ENCODE measurements at places on chromosomes 1 and 21. TPM values are rescaled to one million over a fixed set of nuclear protein-coding genes. Genes with fewer than 3 reads are reported as not detected.

SH2D2A gene
- total RNA-seq, result 170 TPM

DNA sequence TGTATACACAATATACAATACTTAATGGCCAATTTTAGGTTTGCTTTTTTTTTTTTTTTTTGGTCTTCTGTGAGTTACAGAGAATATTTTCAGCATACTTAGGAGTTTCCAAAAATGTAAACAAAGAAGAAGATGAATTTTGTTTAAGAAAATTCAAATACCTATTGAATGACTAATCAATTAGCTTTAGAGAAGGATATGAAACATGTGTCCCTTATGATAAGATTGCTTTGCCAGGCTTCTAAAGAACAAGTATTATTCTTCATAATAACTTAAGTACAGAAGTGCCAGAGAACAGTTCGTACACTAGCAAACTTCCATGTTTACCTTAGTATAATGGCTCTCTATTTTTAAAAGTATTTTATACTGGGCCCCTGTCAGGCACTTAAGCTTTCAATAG, 1191.0 kb upstream of the NCAM2 start:
- no peak for DNase-seq

DNA sequence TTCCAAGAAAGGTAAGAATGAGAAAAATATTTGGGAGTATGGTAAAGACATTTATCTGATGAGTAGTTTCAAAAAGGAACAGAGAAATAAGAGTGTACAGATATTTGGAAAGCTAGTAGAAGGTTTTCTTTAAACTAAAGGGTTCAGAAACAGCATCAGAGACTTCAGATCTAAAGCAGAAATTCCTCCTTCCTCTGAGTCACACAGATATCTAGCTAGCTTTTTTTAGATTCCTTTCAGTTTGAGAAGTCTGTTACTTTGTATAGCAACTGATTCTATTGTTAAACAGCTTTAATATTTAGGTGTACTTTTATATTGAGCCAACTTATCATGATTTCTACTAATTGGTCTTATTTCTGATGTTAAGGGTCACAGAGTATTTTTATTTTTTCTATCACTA, 4.7 kb downstream of the AMY2B start:
- no peak for DNase-seq

DNA sequence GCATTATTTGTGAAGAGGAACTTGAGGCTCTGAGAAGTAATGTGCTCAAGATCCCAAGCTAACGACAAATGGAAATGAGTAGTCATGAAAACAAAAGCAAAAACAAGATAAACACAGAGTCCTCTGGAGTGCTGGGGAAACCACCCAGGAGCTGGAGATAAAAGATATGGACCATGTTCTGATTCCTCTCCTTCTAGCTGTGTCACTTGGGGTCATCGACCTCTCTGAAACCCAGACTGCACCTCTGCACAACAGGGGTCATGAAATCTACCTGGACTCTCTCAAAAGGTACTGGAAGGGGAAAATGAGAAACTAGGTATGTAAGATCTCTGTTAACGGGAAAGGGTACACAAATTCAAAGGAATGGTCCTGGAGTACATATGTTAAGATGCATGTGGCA, 6.5 kb downstream of the PGLYRP4 start:
- DNase-seq, result no peak

GRCh38 chr1:45685308-45686014, 872 bp downstream of the GPBP1L1 start:
- no peak for DNase-seq

GRCh38 chr1:55483523-55483922, 268.4 kb upstream of the USP24 start:
- no peak for DNase-seq

SYCP1 gene
- total RNA-seq, result not detected

GRCh38 chr1:13469343-13469742, 44.5 kb downstream of the LRRC38 start:
- no peak for DNase-seq

DNA sequence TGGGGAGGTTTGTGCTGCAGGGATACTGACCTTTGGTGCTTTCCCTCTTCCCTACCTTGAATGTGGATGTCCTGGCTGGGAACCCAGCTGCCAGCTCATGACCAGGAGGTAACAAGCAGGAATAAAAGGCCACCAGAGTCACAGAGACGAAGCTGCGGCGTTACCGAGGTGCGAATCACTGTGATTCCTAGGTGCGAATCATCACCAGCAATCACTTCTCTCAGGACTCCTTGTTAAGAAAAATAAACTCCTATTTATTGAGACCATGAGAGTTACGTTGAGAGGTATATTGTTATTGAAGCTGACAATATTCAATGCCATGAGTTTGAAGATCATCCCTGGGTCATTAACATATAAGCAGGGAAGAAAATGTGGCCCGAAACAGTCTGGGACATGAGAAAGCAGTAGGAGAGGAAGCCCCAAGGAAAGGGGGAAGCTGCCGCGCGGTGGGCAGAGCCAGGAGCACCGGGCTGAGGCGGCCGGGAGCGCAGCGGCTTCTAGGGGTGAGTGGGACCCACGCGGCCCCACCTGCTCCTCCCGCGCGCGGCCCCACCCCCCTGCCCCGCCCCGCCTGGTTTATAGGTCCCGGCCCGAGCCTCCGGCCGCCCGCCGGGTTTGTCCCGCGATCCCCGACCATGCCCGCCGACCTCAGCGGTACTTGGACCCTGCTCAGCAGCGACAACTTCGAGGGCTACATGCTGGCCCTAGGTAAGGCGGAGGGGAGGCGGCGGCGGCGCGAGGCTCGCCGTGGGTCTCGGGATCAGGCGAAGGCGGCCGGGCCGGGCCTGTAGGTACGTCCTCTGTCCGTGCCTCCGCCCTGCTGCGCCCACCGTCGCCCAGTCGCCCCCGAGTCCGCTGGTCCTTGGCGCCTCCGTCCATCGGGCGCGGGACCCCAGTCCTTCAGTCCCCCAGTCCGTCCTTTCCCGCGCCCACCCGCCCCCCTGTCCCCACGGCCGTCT, at the start of gene RBP7:
Gene RBP7, plus strand, starts transcription at position 605 of the 959 bp plus-strand sequence. Its CDS starts 31 bp downstream, at position 636.
- no peak for DNase-seq

RGS1 gene
- 59.6 TPM for total RNA-seq

DNA sequence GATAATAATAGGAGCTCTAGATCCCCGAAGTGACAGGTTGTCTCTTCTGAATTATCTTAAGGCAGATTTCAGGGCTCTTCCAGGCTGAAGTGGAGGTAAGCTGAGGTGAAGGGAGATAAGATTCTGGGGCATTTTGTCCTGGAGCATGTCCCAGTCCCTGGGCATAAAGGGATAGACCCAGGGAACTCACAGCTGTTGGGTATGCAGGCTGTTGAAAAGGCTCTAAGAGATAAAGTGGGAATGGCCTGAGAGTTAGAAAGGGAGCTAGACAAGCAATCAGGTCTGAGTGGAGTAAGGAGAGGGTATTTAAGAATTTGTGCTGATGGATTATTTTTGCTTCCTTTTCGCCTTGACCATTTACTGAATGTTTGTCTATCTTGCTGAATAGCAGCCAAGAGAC, 123.7 kb downstream of the NOS1AP start:
- DNase-seq, result no peak

DNA sequence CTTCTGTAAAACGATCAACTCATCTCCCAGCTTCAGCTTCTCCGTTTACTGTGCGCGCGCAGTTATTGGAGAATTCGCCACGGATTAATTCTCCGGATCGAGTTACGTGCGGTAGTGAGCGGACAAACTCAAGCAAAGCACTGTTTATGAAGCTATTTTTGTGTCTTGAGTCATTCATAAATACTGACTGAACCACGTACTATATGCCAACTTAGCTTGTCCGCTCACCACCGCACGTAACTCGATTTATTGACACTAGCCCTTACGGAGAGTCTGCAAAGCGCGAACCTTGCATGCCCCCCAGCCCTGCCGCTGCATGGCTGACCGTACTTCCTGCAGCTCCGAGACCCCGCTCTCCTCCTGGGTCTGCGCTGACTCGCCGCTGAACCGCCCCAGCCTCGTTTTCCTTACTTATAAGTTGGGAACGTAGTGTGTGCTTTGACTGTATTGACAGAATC, 773 bp downstream of the CHD1L start:
- no peak for DNase-seq

ZSCAN20 gene
- total RNA-seq, result 3.3 TPM

ARHGAP30 gene
- 149 TPM for total RNA-seq

DNA sequence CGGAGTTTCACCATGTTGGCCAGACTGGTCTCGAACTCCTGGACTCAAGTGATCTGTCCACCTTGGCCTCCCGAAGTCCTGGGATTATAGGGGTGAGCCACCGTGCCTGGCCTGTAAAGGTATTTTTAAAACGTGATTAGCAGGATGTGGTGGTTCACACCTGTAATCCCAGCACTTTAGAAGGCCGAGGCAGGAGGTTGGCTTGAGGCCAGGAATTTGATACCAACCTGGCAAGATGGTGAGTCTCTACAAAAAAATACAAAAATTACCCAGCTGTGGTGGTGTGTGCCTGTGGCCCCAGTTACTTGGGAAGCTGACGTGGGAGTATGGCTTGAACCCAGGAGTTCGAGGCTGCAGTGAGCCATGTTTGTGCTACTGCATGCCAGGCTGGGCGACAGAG, 43.3 kb upstream of the SOD1 start:
- DNase-seq, result no peak

DNA sequence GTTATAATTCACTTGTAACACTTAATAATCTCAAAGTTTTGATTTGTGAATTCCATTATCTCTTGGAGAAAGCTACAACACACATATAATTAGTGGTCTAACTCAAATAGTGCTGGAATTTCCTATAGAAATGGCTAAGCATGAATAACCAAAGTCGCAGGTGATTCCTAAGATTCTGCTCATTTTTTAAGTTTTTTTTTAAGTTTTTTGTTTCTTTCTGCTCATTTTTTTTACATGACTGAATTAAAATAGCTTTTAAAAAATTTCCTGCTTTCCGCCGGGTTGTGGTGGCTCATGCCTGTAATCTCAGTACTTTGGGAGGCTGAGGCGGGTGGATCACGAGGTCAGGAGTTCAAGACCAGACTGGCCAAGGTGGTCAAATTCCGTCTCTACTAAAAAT, 90.4 kb downstream of the APP start:
- DNase-seq, result no peak
